Fibroblast of lung (primary cell): ENCODE measurements at places on chromosomes 2 and 18.

- DNase-seq: no peak
These were observed 262.7 kb downstream of the HAUS1 start for GRCh38 chr18:46366751-46367376.

- no peak for DNase-seq
These were observed 208.0 kb downstream of the TDRD15 start for GRCh38 chr2:21331625-21332370.

GRCh38 chr2:55620123-55620779 lies 2.8 kb upstream of the PPP4R3B start:
- no peak for DNase-seq

DNA sequence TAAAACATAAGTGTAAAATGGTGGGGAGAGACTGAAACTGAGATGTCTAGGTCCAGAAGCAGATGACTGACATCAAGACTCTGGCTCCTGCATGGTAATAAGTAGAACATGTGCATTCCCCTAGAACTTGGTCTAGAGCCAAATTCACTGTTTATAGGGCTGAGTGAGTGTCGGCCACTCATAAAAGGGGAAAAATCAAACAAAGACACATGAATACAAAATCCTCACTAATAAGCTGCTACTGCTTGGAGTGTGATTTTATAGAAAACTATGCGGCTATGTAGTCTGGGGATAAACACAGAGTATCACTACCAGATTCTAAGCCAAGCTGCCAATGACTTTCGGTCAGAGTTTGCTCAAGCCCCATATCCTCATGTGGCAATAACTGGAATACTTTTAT lies 1080.8 kb upstream of the DDX18 start:
- peak; percentile 8 for DNase-seq

GRCh38 chr2:226756131-226756530 lies 43.5 kb downstream of the IRS1 start:
- peak; percentile 59 for DNase-seq

GRCh38 chr2:150339951-150340350 lies 147.5 kb downstream of the RND3 start:
- peak; percentile 38 for DNase-seq

DNA sequence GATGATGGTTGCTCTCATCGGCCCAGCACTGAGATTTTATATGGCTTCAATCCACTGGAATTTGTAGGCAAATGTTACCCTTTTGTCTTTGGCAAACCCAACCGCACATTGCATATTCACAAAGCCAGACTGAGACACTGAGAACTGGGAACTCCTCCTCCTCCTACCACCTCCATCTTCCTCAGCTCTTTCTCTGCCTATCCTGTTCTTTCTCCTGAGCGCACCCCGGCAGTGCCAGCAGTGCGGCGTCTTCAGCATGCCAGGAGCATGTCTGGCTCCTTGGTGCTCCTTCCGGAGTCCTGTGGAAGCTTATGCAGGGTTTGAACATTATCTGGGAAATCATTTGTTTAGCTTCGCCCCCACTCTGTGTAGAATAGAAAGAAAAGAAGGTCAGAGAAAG lies 50.8 kb downstream of the TRIB2 start:
- DNase-seq: no peak

- DNase-seq: no peak
These were observed 7.8 kb downstream of the LOXHD1 start for GRCh38 chr18:46649071-46649862.

DNA sequence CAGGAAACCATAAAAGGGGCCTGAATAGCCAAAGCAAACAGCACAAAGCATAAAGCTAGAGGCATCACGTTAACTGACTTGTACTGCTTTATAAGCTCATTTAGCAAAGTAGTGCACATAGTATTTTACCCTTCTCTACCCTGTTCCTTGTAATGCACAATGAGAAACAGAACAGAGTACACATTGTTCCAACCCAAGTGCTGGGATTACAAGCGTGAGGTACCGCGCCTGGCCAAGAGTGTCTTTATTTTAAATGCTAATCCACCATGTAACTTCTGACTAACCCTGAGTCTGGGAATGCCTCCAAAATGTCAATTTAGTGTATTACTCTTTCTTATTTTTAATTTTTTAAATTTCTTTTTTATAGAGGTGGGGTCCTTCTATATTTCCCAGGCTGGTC lies 46.4 kb upstream of the STON1 start:
- peak; percentile 85 for DNase-seq

- DNase-seq: no peak
These were observed 31.9 kb downstream of the APOB start for GRCh38 chr2:21011876-21012556.

DNA sequence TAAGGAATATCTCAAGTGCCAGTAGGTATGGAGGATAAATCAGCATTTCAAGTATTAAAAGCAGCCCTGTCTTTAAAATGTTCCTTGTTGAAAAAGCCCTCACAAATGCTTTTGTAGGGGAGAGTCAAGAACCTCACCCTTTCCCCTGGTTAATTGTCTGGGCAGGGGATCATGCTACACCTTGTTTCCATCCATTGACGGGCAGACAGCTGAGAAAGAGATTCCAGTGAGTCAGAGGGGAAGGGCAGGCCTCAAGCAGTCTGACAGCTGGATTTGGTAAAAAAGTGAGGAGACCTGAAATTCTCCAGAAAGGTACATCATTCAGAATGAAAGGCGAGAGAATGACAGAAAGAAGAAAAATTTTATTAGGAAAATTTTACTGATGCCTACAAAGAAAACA lies 203.2 kb upstream of the CYP26B1 start:
- no peak for DNase-seq
